Fibroblast of pulmonary artery (primary cell): ENCODE measurements at places on chromosomes 7 and 10.

DNA sequence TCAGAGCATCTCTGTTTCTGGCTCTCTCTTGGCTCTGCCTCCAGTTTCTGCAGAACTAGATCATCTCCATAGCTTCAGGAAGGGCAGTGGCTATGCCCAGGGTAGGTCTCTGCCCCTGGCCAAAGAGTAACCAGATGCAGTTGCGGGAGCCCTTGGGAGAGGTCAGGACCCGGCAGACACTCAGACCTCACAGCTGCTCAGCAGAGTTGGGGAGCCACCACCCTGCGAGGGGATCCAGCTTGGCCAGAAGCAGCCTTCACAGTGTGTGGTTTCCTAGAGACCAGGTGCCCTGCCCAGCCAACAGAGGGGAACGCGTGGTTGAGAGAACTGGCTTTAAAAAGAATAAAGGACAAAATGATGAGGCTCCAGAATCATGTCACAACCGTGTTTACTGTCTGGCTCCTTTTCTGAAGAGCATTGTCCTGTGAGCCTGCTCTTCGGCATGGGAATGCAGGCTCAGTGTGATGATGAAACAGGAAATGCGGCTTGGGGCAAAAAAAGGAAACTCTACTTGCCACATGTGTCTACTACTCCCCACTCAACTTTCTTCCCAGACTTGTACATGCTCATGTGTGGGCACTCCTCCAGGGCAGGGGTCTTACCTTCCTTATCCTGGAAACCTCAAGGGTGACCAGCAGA, 243.1 kb downstream of the INHBA start:
- DNase-seq, result peak; percentile 23

GRCh38 chr7:140017543-140017942, 45.2 kb downstream of the PARP12 start:
- no peak for DNase-seq

- DNase-seq, result peak; percentile 77
Observed at GRCh38 chr10:61271127-61271780, 181.9 kb downstream of the TMEM26 start.

GRCh38 chr10:57962839-57963238, 304.9 kb downstream of the IPMK start:
- no peak for DNase-seq

GRCh38 chr10:30365278-30365677, 16.2 kb upstream of the MTPAP start:
- DNase-seq, result no peak

- peak; percentile 29 for DNase-seq
Observed at GRCh38 chr10:128631801-128632241, 505.6 kb upstream of the MKI67 start.

DNA sequence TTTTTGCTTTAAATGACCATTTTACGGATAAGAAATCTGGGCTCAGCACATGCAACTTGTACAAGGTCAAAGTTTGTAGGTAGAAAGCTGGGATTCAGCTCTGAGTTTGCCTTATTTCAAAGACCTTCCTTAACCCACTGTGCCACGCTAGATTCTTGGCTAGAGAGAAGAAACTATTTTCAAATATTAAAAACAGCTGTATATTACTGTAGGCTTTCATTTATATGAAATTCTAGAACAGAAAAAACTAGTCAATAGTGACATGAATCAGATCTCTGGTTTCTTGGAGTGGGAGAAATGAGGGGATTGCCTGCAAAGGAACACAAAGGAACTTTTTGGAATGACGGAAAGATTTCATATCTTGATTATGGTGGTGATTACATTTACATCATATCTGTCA, 53.0 kb upstream of the C1GALT1 start:
- no peak for DNase-seq

DNA sequence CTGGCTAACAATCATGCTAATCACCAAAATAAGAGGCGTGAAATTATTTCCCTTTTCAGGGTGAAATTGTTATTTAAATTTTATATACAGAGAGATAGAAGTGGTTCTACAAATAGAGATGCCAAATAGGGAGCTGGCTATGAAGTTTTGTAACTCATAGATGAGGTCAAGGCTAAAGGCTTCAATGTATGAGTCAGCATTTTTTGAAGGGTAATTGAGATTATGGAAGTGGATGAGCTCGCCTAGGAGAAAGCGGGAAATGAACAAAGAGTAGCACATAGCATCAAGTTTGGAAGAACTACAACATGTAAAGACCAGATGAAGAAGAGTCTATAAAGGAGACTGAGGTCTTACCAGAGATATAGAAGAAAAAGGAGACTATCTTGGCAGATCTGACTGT, 838.1 kb downstream of the DNAJB9 start:
- DNase-seq, result no peak
